ENCODE measurements at places on chromosomes 12 and 14. TPM values are rescaled to one million over a fixed set of nuclear protein-coding genes. Genes with fewer than 3 reads are reported as not detected.

Gene KERA
- 72.5 TPM for total RNA-seq

DNA sequence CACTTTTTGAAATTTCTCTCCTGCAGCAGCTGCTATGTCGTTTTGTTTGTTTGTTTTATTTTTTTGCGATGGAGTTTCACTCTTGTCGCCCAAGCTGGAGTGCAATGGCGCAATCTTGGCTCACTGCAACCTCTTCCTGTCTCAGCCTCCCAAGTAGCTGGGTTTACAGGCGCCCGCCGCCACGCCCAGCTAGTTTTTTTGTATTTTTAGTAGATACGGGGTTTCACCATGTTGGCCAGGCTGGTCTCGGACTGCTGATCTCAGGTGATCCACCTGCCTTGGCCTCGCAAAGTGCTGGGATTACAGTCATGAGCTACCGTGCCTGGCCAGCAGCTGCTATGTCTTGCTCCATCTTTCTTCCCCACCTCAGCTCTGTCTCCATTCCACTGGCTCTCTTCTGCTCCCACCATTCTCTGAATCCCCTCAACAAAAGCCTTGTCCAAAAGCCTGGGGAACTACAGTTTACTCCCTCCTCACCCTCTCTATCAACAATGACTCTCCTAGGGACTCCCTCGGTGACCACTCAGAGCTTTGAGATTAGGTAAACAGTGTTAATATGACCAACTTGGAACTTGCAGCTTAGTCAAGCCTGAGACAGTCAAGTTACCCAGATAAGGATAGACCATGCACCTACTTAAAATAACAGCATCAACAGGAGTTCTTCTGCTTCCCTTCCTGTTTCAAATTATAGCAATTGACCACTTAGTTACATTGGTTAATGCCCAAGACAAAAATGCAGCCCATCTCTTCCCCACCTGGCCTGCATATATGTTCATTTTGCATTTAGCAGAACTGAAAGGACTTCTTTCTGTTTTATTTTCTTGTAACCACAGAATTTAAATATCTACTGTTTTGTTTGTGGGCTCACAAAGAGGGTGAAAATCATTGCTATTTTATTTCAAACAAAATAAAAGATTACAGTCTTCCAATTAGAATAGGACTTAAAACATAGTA is 189.0 kb upstream of the AMIGO2 start:
- no peak for DNase-seq

GRCh38 chr14:56992332-56992820 is 182.1 kb upstream of the OTX2 start:
- DNase-seq = no peak

Gene CPM
- total RNA-seq = 74.4 TPM

- DNase-seq = peak; percentile 20
Observed at GRCh38 chr14:33762161-33762851, 188.6 kb downstream of the EGLN3 start.

Data from SJSA1 (cell line).